ENCODE measurements at places on chromosomes 7 and 10.

DNA sequence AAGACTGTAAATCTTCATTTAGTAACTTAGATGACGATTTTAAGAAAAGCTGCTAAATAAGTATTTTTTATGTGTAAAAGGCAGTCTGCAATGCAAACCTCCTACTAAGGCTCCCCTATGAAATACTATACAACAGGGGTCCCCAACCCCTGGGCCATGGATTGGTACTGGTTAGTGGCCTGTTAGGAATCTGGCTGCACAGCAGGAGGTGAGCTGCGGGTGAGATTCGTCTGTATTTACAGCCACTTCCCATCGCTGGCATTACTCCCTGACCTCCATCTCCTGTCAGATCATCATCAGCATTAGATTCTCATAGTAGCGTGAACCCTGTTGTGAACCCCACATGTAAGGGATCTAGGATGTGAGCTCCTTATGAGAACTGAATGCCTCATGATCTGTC lies 580.4 kb downstream of the MAGI2 start:
- no peak for DNase-seq

GRCh38 chr10:11073410-11073809 lies 55.7 kb downstream of the CELF2 start:
- no peak for DNase-seq

DNA sequence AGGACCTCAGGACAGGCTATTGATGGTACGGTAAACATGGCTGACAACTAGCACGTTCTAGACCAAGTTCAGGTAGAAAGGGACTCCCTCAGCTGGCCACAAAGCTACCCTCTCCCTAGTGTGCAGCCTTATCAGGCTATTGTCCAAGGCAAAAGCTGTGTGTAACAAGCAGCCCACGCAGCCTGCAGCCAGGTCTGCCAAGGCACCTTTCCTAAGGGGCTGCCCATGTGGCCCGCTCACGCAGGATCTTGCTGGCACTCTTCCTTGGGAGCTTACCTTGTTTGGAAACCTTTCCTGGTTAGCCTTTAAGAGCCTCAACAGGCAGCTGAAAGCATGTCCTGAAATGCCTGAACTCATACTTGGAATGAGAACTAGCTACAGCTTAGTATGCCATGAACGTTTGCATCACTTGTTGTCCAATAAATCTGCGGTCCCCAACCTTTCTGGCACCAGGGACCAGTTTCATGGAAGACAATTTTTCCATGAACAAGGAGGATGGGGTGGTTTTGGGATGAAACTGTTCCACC lies 51.7 kb downstream of the SYPL1 start:
- DNase-seq, result no peak

DNA sequence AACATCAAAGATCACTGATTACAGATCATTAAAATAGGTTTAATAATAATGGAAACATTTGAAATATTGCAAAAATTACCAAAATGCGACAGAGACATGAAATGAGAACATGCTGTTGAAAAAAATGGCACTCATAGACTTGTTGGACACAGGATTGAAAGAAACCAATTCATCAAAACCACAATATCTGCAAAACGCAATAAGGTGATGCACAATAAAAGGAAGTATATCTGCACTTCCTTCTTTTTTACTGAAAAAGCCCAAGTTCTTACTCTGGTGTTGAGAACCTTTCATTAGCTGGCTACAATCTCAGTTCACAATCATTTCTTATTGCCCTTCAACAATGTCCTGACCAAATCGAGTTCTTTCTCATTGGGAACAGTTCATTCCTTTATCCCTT lies 28.7 kb downstream of the TMEM106B start:
- DNase-seq, result no peak

DNA sequence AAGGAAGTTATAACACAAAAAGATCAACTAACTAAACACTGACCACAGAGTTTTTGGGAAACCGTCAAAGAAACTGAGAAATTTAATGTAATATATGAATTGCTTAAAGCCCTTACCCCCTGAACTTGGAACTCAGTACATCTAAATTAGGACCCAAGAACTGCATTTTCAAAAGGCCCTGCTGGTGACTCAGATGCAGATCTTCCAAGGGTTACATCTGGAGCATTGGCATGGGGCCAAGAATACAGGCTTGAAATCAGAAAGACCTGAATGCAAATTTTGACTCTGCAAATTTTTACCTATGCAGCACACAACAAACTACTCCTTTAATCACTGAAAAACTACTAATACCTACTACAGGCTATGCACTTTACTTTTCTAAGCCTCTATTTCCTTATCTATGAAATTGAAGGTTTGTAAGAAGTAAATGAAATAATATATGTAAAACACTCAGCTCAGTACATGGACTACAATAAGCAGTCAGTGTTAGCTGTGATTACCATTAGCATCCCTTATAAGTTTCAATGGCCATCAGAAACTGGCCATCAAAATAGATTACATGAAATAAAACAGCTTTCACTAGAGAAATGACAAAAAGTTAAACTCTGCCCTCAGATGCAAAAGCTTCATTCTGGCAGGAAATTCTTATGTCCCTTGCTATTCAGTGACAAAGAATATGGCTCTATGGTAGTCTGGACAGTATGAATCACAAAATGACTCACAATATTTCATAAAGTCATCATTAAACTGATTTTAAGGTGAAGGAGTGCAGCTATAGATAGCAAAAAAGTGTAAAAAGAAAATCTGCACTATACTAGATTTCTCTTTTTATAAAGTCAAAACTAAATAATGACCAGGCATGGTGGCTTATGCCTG lies 43.6 kb downstream of the NSUN6 start:
- DNase-seq, result no peak

- no peak for DNase-seq
These were observed 50.3 kb downstream of the DIP2C start for GRCh38 chr10:639001-639750.

- DNase-seq, result no peak
These were observed 223.4 kb downstream of the EBF3 start for GRCh38 chr10:129740532-129741279.

GRCh38 chr7:7895754-7896153 lies 72.8 kb upstream of the GLCCI1 start:
- DNase-seq, result no peak
